ENCODE measurements at places on chromosomes 5 and 9.

GRCh38 chr5:62498961-62499360, 79.7 kb upstream of the LRRC70 start:
- DNase-seq, result no peak

DNA sequence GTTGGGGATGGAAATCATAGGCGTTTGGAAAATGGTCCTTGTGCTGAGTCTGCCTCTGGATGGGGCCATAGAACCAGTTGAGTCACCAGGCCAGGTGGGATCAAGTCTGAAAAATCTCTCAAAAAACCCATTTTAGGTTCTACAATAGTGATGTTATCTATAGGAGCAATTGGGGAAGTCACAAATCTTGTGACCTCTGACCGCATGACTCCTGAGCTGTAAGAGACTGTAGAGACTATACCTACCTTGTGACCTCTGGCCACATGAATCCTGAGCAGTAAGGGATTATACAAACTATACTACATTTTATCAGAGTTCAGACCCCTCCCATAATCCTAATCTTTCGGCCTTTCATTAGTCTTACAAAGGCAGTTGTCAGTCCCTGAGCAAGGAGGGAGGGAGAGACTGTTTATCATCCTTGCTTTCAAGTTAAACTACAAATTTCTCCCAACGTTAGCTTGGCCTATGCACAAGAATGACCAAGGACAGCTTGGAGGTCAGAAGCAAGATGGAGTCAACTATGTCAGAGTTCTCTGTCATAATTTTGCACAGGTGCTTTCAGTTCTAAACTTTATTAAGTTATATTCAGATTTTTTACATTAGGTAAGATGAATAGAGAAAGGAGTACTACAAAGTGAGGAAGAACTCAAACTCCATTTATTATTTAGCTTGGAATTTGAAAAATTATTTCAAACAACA, 11.5 kb upstream of the JMY start:
- no peak for DNase-seq

DNA sequence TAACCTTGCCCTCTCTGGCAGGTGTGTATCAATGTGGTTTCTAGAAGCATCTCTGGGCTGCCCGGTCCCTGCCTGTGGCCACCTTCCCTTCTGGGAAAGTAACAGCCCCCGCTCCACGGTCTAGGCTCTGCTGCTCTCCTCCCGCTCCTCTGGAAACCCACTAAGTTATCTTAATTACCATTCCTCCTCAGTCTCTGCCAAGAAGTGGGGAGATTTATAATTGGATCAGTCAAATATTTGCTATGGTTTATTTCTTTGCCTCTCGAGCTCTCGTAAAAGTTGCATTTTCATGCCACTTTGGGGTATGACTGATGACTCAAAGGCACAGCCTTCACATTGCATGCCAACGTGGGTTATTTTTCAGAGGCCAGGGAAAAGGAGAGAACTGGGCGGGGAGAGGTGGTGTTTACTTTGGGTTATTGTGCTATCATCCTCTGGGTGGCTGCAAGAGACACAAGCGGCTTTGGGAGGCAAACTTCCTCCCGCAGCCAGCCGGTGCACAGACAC, 205.3 kb upstream of the WWC1 start:
- peak; percentile 7 for DNase-seq

DNA sequence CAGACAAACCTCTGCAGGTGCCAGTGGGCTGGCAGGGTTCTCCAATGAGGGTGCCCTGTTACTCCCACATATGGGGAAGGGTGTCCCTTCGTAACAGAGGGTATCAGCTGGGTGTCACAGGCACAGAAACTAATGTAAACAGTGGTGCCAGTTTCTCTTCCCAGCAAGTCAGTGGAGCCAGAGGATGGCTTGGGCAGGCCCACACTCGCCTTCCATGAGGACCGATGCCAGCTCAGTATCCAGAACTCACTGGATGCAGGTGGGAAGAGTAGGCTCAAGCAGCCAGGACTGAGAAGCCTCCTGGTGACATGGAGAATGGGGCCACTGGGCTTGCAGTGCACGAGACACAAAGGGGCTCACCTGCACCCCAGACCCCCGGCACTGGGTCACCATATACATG, 30.4 kb downstream of the FSTL4 start:
- DNase-seq, result peak; percentile 24

- DNase-seq, result no peak
Observed at GRCh38 chr9:4590430-4591122, 71.5 kb upstream of the PLPP6 start.

GRCh38 chr5:82985763-82986162, 91.4 kb downstream of the TMEM167A start:
- no peak for DNase-seq

- DNase-seq, result no peak
Observed at GRCh38 chr5:116237917-116238500, 153.2 kb downstream of the COMMD10 start.

GRCh38 chr5:107621089-107621488, 49.6 kb downstream of the EFNA5 start:
- DNase-seq, result no peak

GRCh38 chr5:178902849-178903248, 7.1 kb downstream of the ZFP2 start:
- DNase-seq, result no peak

GRCh38 chr9:35845824-35846771, 17.1 kb downstream of the TMEM8B start:
- no peak for DNase-seq

DNA sequence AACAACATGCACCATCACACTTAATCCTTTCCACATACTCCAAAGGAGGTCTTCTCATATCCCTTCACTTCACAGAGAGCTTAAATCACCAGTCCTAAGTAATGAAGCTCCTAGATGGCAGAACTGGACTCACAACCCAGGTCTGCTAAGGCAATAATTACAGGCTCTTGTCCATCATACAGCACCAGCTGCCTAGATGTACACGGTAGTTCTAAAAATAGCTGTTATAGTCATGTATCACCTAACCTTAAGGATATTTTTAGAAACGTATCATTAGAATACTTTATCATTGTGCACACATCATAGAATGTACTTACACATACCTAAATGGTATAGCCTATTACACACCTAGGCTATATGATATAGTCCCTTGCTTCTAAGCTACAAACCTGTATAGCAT, 644.6 kb upstream of the RGMB start:
- no peak for DNase-seq

- no peak for DNase-seq
Observed at GRCh38 chr9:93663877-93664548, 87.6 kb downstream of the PHF2 start.

GRCh38 chr9:109771087-109771486, 8.9 kb upstream of the PALM2AKAP2 start:
- DNase-seq, result no peak
